Activated B cell treated with CpG ODN at 0.5 μM for 24 hours (primary cell): ENCODE measurements at places on chromosomes 13 and 19. TPM values are rescaled to one million over a fixed set of nuclear protein-coding genes. Genes with fewer than 3 reads are reported as not detected.

Gene LRRC8E
- not detected in 2 replicates for total RNA-seq

Gene ZNF135
- 5.8 and 7.5 TPM in 2 replicates for total RNA-seq

Gene NOTCH3
- total RNA-seq: not detected in 2 replicates

Gene SLC6A16
- total RNA-seq: 14.8 and 19.3 TPM in 2 replicates

Gene CD22
- 920 and 1,096 TPM in 2 replicates for total RNA-seq

Gene ZNF560
- total RNA-seq: 0.15 TPM in 1 of 2 replicates, not detected in the other

Gene ENOX1
- total RNA-seq: not detected in 2 replicates

Gene ZNF765
- 16.2 and 18.9 TPM in 2 replicates for total RNA-seq

Gene ZNF154
- 23.2 and 27.9 TPM in 2 replicates for total RNA-seq

Gene DCT
- total RNA-seq: 0.09 TPM in 1 of 2 replicates, not detected in the other

Gene KCNRG
- 1.9 and 3.1 TPM in 2 replicates for total RNA-seq

Gene ADAT3
- 8.5 and 14.1 TPM in 2 replicates for total RNA-seq

Gene FAAP24
- total RNA-seq: 3.7 and 4.3 TPM in 2 replicates

Gene ZNF850
- 5.8 and 7.9 TPM in 2 replicates for total RNA-seq

Gene ATXN8OS
- total RNA-seq: not detected in 2 replicates

Gene SULT2A1
- total RNA-seq: not detected in 2 replicates

Gene IZUMO2
- total RNA-seq: not detected in 2 replicates

Gene RNF17
- not detected in 2 replicates for total RNA-seq

Gene UGGT2
- total RNA-seq: 4.9 and 6.5 TPM in 2 replicates

Gene TMPRSS9
- not detected in 2 replicates for total RNA-seq

Gene EFNA2
- not detected in 2 replicates for total RNA-seq

Gene ZSCAN5B
- total RNA-seq: not detected in 2 replicates

Gene TTYH1
- not detected in 2 replicates for total RNA-seq

Gene ZNF541
- not detected in 2 replicates for total RNA-seq

Gene ZNF85
- 15.0 and 18.1 TPM in 2 replicates for total RNA-seq

Gene COG3
- 26.0 and 31.6 TPM in 2 replicates for total RNA-seq
